Suppressor macrophage treated with lipopolysaccharide for 1 hour (primary cell): ENCODE measurements at places on chromosomes 4 and X.
A peak's percentile ranks its signal among the peaks of the same experiment; 100 is the strongest.

DNA sequence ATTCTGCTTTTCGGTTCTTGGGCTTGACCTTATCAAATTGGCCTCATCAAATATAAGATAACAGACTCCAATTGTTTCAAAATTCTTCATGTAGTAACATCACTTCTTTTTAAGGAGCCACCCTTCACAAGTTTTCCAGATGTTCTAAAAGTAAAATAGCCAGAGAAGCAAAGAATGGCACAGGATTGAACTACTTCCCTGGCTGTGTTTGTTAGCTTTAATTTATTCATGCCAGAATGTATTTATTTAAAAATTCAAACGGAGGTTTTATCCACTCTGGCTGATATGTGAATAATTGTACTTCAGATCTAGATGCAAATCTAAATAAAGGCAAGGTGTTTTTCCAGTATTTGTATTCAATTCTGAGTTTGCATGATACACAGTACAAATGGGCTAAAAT, 581.3 kb upstream of the TENM3 start:
- DNase-seq = no peak

- no peak for DNase-seq
Observed at GRCh38 chrX:41824551-41824950, 98.8 kb downstream of the CASK start.

- peak; percentile 41 for DNase-seq
Observed at GRCh38 chrX:20217271-20217670, 49.4 kb downstream of the RPS6KA3 start.

DNA sequence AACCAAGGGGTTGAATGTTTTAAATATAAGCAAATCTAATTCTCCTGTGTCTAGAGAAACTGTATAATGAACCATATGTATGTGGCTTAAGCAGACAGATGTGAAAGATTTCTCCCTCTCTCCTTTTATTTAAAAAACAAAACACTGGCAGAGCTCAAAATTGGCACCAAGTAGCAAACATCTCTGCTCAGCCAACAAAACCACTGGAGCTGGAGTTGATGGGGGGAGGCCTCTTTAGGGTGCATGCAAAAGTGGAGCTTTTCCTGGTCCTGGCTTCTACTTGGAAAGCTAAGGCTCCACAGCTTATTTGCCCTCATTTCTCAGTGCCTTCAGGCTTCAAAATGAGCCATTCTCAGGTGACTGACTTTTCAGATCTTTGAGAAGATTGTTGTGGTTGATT, 95.6 kb downstream of the REPS2 start:
- DNase-seq = no peak

- DNase-seq = peak; percentile 67
Observed at GRCh38 chr4:2535376-2536192, 863 bp upstream of the FAM193A start.

DNA sequence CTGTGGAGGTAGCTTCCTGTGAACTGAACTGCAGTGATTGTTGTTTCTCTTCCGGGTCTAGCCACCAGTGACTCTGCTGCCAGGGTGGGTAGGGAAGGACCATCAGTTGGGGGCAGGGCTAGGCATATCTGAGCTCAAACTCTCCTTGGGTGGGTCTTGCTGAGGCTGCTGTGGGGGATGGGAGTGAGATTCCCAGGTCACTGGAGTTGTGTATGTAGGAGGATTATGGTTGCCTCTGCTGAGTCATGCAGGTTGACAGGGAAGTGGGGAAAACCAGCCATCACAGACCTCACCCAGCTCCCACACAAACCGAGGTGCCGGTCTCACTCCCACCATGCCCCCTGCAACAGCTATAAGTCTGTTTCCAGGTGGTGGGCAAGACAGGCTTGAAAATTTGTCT, 1937.8 kb downstream of the PCDH7 start:
- DNase-seq = no peak

DNA sequence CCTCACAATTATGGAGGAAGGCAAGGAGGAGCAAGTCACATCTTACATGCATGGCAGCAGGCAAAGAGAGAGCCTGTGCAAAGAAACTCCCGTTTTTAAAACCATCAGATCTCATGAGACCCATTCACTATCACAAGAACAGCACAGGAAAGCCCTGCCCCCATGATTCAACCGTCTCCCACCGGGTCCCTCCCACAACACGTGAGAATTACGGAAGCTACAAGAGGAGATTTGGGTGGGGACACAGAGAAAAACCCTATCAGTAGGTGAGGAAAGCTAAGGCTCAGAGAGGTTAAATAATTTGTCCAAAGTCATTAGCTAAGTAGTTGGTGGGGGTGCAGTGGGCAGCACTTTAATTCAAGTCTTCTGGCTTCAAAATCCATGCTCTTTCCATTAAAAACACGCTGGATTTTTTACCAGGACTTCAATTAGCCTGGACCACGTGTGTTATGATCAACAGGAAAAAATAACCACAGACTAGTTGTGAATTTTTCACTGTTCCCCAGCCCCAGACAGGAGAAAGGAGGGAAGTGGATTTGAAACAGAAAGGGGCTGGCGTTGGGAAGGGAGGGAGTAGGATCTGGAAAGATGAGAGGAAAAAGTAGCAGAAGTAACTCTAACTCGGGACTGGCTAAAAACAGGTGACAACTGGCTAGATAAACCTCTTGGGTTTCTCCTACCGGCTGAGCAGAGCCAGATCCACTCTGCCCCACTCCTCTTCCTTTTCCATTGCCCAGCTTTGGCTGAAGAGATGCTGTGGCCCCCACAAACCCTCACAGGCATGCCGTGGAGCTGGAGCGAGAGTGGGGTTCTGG, 986 bp downstream of the MTMR8 start:
- DNase-seq = peak; percentile 0
